ENCODE measurements at places on chromosomes 6 and 20. TPM values are rescaled to one million over a fixed set of nuclear protein-coding genes. Genes with fewer than 3 reads are reported as not detected.

GRCh38 chr6:144232832-144233230 lies 52.3 kb upstream of the UTRN start:
- DNase-seq, result no peak

DNA sequence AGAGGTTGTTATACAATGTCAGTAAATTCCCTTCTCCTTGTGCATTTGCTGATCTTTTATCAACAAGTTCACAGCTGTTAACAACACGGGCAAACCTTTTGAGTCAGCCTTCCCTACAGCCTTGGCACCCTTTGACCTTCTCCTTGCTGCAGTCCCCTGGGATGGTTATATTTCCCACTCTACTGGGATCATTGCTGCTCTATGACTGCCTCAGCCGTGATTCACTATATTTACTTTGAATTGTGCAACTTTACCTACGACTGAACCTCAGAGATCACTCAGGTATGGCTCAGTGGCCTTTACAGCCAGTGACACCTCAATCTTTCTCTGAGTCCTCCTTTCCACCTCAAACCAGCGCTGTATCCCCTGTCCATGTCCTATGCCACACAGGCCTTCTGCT lies 1293.3 kb downstream of the EPHA7 start:
- DNase-seq, result no peak

GRCh38 chr6:162442687-162443086 lies 284.9 kb downstream of the PRKN start:
- no peak for DNase-seq

- no peak for DNase-seq
These were observed 20.0 kb upstream of the GSTA3 start for GRCh38 chr6:52929321-52930164.

GRCh38 chr6:44342052-44342451 lies 398 bp upstream of the SPATS1 start:
- DNase-seq, result no peak

GRCh38 chr6:161917645-161918044 lies 643.8 kb upstream of the AGPAT4 start:
- DNase-seq, result no peak

DNA sequence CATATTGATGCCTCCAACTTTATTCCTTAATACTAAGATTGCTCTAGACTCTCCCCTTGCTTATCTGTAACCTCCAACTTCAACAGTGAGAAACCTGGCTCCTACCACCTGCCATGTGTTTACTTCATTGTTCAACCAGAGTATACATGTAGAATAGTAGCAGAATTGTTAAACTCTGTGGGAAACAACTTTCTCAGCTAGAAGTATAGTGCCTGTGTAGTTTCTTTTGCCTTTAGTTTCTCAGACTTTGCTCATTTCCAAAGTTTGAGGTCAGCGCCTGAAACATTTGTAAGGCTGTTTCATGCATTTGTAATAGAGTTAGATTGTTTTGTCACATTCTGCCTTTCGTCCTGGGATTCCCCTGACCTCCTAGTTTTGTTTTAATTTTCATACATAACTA lies 34.9 kb upstream of the HECA start:
- DNase-seq, result no peak

DNA sequence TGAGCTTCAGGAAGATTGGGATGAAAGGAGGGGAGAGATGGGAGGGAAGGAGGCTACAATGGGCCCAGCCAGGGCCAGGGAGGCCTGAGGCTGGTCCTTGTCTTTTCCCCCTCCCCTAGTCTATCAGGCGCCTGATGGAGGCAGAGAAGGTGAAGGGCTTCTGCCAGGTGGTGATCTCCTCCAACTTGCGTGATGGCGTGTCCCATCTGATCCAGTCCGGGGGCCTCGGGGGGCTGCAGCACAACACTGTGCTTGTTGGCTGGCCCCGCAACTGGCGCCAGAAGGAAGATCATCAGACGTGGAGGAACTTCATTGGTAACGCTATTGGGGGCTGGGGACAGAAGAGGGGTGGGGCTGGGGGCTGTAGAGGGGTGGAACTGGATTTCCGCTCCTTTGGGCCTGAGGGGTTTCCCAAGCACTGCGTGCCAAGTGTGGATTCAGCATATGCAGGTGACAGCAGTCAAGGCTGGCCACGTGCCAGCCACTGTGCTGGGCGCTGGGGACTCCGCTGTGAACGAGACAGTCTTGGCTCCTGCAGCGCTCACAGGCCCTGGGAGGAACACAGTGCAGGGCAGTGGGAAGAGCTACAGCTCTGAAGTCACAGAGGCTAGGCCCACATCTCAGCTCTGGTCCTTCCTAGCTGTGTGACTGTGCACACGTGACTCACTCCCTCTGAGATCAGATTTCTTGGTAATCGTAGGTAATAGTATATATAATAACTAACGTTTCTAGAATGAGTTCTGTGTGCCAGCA lies 22.7 kb downstream of the SLC12A5 start:
- no peak for DNase-seq

GRCh38 chr6:77466451-77467437 lies 3.5 kb upstream of the HTR1B start:
- no peak for DNase-seq

GRCh38 chr20:19026121-19026878 lies 186.1 kb upstream of the SLC24A3 start:
- no peak for DNase-seq

- DNase-seq, result no peak
These were observed 276.4 kb upstream of the MOCS1 start for GRCh38 chr6:40210628-40211056.

DNA sequence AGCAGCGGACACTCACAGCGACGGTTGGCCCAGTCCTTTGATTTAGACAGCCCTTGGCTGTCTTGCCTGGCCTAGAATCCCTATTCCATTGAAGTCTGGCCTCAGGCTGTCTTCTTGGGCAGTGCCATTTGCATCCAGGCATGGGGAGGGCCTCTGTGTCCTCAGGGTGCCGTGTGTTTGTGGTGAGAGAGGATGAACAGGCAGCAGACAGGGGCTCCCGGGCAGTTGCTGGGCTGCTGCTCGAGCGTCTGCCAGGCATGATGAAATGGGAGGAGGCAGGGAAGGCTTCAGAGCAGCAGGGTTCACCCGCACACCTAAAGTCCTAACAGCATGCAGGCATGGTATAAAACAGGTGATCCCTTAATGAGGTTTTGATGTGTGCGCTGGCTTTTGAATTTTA lies 126.9 kb downstream of the SOBP start:
- DNase-seq, result no peak

- no peak for DNase-seq
These were observed 990 bp downstream of the ZFP57 start for GRCh38 chr6:29679962-29680361.

DNA sequence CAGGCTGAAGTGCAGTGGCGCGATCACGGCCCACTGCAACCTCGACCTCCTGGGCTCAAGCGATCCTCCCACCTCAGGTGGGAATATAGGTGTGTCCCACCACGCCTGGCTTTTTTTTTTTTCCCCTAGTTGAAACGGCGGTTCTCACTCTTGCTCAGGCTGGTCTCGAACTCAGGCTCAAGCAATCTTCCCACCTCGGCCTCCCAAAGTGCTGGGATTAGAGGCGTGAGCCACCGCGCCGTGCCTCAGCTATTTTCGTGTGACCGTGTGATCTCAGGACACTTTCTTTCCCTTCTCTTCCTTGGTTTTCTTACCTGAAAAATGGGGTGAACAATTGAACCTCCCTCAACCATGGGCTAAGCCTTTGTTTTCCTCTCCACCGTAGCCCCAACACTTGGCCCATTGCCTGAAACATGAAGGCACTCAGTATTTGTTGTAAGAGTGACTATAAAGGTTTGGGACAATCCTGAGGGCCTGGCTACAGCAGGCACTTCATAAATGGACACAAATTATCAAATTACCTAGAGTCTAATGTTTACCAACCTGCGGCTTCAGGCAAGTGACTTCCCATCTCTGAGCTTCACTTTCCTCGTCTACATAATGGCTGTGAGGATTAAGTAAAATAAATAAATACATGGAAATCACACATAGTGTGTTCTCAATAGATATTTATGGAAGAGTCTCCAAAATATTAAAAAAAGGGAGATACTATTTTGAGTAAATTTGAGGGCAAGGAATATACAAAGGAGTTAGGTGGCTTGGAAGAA lies 31.4 kb upstream of the ID1 start:
- no peak for DNase-seq

- no peak for DNase-seq
These were observed 147.2 kb upstream of the RPS6KA2 start for GRCh38 chr6:166774292-166774691.

DNA sequence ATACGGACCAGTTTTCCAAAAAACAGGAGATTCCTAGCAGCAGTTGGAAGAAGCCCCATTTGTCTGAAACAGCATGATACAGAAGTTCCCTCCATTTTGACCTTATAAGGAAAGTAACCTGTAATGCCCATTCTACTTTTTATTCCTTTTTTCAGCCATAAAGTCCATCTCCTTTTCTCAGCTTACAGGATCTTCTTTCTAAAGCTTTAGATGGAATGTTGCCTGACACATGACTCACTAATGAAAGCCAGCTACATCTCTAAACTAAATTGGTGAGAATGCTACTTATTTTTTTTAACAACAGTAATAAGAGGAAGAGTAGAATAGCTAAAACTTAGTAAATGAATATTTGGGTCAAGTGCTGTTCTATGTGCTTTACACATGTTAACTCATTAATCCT lies 234.1 kb downstream of the CDH26 start:
- no peak for DNase-seq

DNA sequence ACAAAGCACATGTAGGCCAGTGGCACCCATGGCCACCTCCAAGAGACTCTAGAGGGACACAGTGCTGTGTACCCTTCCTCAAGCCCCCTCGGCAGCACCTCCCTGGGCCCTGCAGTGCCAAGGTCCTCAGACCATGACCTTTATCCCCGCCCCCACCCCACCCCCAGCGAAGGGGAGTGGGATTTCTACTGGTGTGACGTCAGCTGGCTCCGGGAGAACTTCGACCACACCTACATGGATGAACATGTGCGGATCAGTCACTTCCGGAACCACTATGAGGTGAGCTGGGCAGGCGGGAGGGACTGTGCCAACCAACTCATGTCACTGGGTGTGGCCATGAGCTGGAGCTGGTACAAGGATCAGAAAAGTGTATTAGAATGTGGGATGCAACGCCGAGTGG lies 38.0 kb downstream of the TTLL9 start:
- no peak for DNase-seq

- no peak for DNase-seq
These were observed 7.9 kb downstream of the PEX6 start for GRCh38 chr6:42970871-42971612.

GRCh38 chr6:5315881-5316280 lies 54.6 kb downstream of the FARS2 start:
- DNase-seq, result no peak

- no peak for DNase-seq
These were observed 10.4 kb upstream of the FOXP4 start for GRCh38 chr6:41535766-41536165.

DNA sequence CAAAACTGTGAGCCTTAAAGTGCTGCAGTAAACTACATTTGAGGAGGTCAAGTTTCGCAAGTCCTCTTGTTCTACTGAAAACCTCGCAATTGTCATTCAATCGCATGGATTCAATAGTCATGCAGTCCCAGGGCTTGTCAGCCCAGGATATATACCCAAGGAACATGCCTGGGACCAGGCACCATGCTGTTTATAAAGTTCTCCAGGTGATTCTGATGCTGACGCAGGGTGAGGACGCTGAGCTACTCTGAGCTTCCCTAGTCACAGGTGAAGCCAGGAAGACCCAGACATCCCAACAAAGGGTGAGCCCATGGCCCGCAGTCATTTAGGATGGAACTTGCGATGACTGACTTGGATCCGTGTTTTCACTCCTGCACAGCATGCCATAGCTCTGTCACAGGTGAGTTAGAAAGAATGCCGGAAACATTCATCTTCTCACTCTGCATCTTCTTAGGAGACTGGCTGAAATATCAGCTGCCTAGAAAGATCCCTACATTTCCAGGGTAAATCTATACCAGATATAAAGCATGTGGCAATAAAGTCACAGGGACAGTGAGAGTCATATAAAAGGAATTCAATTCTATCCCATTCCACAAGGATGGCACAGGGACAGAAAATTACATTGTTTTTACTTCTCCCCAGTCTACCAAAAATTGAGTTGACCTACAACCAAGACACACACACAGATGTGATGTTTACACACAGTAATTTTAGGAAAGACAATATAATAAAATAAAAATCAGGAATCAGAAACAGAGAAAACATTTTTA lies 27.0 kb upstream of the SSTR4 start:
- no peak for DNase-seq

DNA sequence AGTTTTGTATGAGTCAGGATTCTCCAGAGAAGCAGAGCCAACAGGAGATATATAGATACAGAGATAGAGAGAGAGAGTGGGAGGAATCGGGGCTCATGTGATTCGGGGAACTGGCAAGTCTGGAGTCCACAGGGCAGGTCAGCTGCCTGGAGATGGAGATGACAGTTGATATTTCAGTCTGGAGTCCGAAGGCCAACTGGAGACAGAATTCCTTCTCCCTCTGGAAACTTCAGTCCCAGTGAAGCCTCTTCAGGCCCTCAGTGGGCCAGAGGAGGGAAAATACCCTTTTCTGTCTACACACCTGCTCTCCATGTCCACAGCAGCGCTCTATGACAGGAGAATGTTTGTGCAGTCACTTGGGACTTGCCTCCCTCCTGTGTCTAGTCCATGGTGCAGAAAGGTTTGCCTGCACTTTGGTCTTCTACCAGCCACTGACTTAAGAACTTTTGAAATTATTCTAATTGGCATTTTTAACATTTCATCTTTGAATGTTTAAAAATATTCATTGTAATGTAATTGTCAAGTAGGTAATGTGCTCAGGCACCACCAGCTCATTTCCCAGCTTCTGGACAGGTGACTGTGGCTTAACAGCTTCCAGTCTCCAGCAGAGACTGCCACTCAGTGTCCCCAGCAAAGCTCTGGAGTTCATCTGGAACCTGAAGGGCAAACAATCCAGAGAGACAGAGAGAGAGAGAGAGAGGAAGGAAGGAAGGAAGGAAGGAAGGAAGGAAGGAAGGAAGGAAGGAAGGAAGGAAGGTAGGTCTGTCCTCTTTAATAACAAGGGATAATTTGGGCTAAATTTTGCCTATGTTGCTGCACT lies 43.8 kb upstream of the AFDN start:
- no peak for DNase-seq

GRCh38 chr6:138465007-138465645 lies 34.2 kb downstream of the NHSL1 start:
- DNase-seq, result no peak

DNA sequence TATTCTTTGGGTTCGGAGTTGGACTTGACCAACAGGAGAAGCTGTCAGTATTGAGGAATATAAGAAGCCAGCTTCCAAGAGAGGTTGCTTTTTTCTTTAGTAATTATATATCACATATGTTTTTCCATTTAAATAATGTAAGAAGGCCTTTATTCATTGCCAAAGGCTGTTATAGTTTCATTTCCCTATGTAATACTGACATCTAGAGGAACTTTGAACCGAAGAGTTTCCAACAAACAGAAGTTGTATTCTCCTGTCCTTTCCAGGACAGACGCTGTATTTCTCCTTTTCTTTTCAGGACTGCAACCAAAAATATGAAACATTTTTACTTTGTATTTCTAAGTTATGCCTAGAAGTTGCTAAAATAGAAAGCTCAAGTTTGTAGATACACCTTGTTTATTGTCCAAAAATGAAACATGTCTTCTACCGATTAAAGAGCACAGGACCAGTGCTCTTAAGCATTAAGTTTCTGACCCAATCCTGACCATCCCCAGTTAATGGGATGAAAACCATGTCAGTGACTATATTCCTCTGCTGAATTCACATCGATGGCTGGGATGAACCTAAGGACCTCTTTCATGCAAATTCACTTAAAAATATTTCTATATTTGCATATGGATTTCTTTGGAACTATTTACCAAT lies 55.1 kb downstream of the MYLK4 start:
- DNase-seq, result no peak

STMND1 gene
- 4.9 TPM for total RNA-seq

PAX1 gene
- not detected for total RNA-seq

RHAG gene
- total RNA-seq, result not detected

DOK5 gene
- total RNA-seq, result 0.74 TPM

MOXD1 gene
- 13.4 TPM for total RNA-seq

HLA-G gene
- total RNA-seq, result 1.8 TPM
